ENCODE measurements at places on chromosomes 4 and X.

- DNase-seq: no peak
These were observed 37.1 kb downstream of the VEGFC start for GRCh38 chr4:176755613-176756012.

DNA sequence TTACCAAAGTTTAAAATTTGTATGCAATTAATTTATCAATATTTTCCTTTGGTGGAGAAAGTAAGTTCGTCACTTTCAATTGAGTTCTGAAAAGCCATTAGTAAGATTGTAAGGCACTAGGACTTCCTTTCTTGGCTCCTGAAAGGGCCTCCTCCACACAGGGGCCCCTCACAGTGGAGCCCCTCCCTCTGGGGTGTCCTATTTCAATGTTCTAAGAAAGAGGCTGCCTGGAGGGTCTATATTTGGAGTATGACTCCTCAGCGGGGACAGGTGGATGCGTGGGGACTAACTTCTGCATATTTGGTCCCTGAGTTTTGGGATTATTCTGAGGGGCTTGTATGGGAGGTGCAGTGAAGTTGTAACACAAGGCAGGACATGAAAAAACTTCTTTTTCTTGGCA lies 1.6 kb upstream of the ARMCX4 start:
- no peak for DNase-seq

- DNase-seq: no peak
These were observed 161.1 kb upstream of the NAP1L5 start for GRCh38 chr4:88858752-88859151.

- DNase-seq: no peak
These were observed 101.1 kb upstream of the CYLC1 start for GRCh38 chrX:83759872-83760271.

GRCh38 chr4:16606691-16607090 lies 291.8 kb downstream of the LDB2 start:
- DNase-seq: no peak

GRCh38 chr4:170465429-170465828 lies 375.7 kb upstream of the AADAT start:
- no peak for DNase-seq

GRCh38 chr4:126057371-126057770 lies 742.6 kb downstream of the FAT4 start:
- DNase-seq: no peak

DNA sequence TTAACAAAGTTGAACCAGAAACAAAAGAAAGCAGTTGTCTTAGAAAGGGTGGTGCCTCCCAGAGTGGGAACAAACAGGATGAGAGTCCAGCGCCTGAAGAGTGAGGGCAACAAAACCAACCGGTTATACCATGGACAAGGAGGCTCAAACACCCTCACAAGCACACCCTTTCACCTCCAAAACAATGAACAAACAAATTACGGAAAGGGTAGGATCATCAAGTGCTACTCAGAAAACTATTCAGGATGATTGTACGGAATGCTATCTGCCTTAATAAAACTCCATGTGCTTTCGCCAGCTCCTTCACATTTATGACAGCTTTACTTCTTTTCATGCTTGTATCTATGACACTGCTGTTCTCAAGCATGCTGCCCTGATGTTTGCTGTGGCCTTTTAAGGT lies 26.8 kb downstream of the SLC39A8 start:
- DNase-seq: no peak

- DNase-seq: no peak
These were observed 595.5 kb downstream of the RAPGEF2 start for GRCh38 chr4:159698336-159698735.

DNA sequence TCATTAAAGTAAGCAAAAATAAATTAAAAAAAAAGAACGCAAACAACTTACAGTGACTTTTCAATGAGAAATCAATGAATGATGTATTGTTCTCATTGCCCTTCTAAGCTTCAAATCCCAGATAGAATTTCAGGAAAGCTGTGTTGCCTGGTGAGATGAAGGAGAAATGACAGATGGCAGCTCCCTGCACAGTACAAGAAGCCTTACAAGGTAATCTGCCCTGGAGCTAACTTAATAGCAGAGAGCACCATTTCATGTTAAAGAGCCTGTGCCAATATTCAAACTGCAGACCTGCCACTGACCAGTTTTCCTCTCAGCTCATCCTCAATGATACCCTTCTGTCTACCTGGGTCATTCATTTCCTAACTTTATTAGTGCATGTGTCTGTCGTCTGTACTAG lies 54.0 kb downstream of the GC start:
- DNase-seq: no peak

- DNase-seq: no peak
These were observed at the start of gene CLDN22 for GRCh38 chr4:183320211-183321059. Gene CLDN22 (minus strand): TSS chr4:183320276. CDS start chr4:183320218, 58 bp downstream.

DNA sequence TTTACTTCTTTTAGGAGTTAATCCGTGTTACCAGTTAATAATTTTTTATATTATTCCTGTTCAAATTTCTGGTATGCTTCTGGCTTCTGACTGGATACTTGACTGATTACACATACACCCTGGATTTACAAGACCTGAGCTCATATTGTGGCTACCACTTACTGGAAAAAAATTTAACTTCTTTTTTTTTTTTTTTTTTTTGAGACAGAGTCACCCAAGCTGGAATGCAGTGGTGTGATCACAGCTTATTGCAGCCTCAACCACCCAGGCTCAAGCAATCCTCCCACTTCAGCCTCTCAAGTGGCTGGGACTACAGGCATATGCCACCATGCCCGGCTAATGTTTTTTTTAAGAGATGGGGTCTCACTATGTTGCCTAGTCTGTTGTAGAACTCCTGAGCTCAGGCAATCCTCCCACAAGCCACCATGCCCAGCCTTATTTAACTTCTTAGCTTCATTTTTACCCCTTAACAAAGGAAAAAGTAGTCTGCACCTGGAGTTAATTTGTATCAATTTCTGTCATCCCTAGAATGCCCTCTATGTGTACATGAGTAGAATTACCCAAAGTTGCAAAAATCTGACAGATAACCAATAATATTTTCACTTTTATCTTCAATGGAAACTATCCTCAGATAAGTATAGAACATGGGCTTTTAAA lies 50.3 kb downstream of the TMEM165 start:
- no peak for DNase-seq

DNA sequence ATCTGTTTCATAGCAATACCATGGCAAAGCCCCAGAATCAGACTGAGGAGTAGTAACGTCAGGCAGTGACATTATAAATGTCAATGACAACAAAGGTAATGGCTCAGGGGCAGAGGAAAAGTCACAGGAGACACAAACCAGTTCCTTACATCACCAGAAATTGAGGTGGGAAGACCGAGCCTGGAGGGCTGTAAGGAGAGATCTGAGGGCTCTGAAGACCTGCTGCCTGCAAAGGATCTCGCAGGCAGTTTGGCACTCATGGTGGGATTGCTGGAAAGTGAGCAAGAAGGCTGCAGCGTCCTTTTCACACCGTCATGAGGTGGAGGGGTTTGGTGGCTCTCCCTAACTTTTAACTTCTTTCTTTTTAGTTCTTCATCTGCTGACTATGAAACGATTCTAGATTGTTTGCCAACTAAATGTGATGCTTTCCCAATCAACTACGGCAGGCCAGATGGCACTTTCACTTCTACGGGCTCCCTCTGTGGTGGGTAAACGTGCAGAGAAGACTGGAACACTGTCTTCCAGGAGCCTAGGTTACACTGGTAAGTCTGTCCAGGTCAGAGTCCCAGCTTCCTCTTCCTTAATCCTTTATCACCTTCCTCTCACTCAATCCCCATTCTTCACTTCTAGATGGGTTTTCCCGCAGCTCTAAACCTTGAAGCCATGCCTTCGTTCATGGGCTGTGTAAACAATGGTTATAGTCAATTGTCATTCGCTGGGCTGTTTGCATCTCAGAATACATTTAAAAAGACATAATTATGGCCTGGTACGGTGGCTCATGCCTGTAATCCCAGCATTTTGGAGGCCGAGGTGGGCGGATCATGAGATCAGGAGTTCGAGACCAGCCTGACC lies 58.2 kb downstream of the TBC1D9 start:
- no peak for DNase-seq

GRCh38 chrX:153857348-153857903 lies 27.1 kb upstream of the PDZD4 start:
- DNase-seq: no peak

- DNase-seq: no peak
These were observed 113.7 kb downstream of the SHROOM3 start for GRCh38 chr4:76548704-76549103.

DNA sequence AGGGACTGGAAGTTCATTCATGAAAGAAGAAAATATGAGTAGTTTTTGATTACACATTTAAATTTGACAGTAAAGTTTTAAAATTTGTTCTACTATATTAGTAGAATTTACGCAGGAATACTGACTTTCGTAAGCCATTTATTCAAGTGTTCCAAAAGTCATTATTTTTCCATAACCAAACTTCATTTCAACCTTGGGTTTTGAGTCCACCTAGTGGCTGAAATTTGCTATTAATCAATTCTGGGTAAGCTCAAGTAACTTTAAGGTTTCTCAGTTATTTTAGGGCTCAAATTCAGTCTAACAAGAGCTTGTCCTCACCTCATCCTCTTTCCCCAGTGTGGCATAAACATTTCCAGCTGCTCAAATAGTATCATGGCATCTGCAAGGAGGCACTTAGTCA lies 175.4 kb downstream of the SH3BGRL start:
- DNase-seq: no peak

- DNase-seq: no peak
These were observed 19.5 kb downstream of the ENPP6 start for GRCh38 chr4:184198190-184198589.

GRCh38 chr4:149574971-149575370 lies 240.7 kb downstream of the IQCM start:
- no peak for DNase-seq

- DNase-seq: no peak
These were observed 124.9 kb upstream of the POF1B start for GRCh38 chrX:85504381-85504780.

Measured in stimulated activated CD4-positive, alpha-beta T cell treated with anti-CD3 and anti-CD28 coated beads, Interleukin-4, amount 100 ng/mL, for 24 hours (primary cell).